CMK (cell line): ENCODE measurements at places on chromosomes 13 and 19.

DNA sequence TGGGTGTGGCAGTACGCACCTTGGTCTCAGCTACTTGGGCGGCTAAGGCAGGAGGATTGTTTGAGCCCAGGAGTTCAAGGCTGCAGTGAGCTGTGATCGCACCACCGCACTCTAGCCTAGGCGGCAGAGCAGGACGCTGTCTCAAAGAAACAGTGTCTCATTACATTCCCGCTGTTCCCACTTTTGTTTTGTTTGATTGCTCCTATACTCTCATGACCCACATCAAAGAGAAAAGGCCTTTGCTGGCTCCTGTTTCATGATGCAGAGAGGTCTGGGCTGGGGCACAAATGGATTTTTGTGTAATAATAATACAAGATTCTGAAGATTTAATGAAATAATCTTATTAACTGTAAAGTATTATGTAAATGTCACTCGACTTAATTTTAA is 85.7 kb downstream of the LACC1 start:
- DNase-seq: no peak

- no peak for DNase-seq
Measured at GRCh38 chr13:98187155-98187964, 10.3 kb upstream of the RNF113B start.

DNA sequence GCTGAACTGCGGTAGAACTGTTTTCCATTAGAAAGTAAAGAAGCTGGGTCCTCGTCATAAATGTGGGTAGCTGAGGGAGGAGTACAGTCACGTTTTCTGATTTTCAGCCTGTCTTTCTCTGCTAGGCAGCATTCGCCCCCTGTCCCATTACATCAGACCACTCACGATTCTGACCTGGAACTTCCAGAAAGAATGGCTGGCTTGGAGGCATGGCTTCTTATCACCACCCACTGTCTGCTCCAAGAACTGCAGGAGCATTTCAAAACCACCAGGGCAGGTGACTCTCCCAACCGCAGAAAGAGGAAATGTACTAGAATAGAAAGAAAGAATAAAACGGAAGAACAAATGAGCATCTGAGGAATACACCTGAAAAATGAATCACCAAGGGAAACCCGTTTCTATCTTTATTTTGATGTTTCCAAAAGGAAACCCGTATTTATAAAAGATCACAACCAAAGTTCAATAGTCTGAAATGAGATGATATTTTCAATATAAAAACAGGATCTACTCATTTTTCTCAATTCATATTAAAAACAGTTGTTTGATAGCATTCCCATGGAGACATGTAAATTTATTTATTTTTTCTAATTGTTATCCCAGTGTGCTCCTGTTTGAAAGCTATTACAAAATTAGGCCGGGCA is 22.1 kb upstream of the POMP start:
- DNase-seq: no peak

GRCh38 chr13:70662231-70662940 is 554.1 kb upstream of the KLHL1 start:
- DNase-seq: no peak

GRCh38 chr19:53333066-53333462 is 485 bp upstream of the ZNF845 start:
- no peak for DNase-seq

DNA sequence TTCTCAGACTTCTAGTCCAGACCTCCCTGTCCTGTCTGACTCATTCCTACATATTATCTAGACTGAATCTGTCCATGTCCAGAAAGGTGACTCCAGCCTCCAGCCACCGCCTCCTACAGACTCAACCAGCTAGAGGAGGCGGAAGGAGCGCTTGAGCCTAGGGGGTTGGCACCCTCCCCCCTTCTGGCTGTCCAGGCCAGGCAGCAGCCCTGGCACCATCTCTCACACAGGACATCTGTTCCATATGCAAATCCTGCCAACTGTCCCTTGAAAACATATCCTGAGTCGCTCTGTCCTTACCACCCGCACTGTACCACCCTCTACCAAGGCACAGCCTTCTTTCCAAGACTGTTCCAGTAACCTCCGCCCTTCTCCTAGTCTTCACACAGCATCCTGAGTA is 150.7 kb upstream of the WASF3 start:
- DNase-seq: no peak

- DNase-seq: no peak
Measured at GRCh38 chr19:4016486-4016885, 8.9 kb downstream of the PIAS4 start.

GRCh38 chr19:21617740-21618339 is 112.4 kb downstream of the ZNF429 start:
- DNase-seq: no peak

DNA sequence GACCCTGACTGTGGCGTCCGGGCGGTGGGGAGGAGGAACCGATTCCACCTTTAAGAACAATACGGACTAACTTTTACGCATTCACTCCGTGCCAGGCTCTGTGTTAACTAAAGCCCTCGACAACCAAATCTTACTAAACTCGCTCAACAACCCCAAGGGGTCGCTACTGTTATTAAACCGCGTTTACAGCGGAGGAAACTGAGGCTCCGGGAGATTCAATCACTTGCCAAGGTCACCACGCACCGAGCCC is 1.2 kb downstream of the SAMD1 start:
- DNase-seq: no peak

DNA sequence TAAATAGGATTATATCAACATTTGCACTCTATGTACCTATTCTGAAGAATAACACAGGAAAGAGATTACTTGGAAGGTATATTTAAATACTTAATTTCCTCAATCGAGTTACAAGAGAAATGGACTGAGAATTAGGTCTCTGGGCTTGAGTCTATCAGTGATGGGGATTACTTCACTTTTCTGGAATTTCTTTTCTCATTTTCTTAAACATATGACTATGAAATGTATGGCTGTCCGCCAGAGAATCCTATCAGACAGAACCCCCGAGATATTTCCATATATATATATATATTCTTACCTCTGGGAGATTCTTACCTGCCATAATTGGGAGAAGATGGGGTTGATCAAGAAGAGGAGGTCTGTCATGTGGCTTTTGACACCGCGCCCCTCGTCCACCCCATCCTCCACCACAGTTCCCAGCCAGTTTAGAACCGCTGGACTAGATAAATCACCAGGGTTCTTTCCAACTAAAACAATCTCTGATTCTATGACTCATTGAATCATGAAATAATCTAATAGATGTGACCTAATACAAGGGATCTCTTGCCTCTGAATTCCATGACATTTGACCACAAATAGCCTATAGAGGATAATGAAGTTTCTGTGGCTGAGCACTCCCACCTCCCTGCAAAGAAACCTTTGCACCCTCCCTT is 231.3 kb downstream of the TBC1D4 start:
- DNase-seq: no peak

- DNase-seq: peak; percentile 20
Measured at GRCh38 chr13:107205318-107206104, 637.6 kb upstream of the ARGLU1 start.

GRCh38 chr19:32711747-32712146 is 7.8 kb upstream of the TDRD12 start:
- no peak for DNase-seq

- no peak for DNase-seq
Measured at GRCh38 chr19:3868770-3869456, at the start of gene ZFR2. Gene ZFR2, minus strand, starts transcription at chr19:3869038. Its CDS starts 21 bp downstream, at chr19:3869017.

GRCh38 chr13:95182570-95183265 is 118.5 kb downstream of the ABCC4 start:
- DNase-seq: no peak

DNA sequence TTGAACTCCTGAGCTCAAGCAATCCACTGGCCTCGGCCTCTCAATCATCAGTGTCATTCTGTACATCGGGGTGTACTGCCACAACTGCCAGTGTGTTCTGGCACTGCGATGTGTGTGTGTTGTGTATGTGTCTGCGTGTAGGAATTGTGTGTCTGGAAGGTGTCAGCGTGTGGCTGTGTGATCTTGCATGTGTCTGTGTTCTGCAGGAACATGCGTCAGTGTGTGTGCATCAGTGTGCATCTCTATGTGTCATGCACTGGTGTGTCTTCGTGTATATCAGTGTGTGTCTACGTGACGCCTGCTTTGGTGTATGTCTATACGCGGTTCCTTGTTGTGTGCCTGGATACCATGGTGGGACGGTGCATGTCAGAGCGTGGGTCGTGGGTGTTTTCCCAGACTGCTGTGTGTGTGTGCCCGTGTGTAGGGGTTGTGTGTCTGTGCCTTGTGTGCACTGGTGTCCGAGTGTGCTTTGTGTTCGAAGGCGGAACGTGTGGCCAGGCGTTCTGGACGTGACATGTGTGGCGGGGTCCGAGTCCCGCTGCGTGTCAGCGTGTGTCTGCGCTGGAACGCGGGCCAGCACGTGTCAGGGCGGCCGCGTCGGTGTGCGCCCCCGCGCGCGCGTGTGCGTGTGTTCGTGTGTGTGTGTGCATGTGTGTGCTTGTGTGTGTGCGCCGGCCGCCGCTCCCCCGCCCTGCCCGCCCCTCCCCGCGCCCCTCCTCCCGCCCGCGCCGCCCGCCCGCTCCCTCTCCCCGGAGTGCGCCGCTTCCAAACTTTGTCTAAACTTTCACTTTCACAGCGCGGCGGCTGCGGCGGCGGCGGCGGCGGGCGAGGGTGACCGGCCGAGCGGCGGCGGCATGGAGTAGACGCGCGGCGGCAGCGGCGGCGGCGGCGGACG is at the start of gene NFIX:
Gene NFIX (plus strand): TSS at position 775 of the 895 bp plus-strand sequence. CDS start 363 bp downstream, outside the sequence.
- DNase-seq: peak; percentile 47

GRCh38 chr19:53696951-53697350 is 65.2 kb downstream of the DPRX start:
- DNase-seq: no peak

GRCh38 chr13:36090592-36090991 is 40.6 kb downstream of the DCLK1 start:
- no peak for DNase-seq

DNA sequence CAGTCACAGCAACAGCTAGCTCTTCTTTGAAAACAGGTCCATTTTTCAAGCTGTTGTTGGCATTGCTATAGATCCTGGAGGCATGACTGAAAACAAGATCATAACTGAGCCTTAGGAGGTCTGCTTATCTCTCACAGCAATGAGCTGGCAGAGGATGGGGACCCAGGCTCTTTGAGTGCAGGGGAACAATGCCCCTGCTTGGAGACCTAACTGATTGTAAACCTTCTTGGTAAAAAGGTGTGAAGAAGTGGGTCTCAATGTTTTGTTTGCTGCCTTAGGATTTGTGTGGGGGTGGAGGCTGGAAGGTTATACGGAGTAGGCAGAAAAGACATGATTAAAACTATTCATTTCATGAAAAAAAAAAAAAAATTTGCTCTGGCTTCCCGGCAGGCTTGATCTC is 94.6 kb downstream of the EFNB2 start:
- DNase-seq: no peak

DNA sequence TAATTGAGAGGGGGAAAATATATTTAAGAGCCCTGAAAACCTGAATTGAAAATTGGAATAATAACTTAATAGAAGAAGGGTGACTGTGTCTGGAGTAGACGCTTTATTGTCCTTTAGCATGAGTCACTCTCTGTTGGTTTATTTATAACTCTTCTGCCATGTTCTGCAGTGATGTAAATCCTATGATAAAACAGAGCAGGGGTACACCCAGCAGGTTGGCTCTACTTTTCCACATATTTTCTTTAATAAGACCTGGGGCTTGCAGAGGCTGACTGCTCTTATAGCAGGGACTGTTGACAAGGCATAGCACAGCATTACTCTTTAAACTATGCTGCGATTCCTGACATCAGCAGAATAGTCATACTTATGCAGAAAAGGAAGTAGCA is 389.9 kb upstream of the PCDH9 start:
- no peak for DNase-seq

- no peak for DNase-seq
Measured at GRCh38 chr19:32387701-32388392, 17.7 kb upstream of the DPY19L3 start.

DNA sequence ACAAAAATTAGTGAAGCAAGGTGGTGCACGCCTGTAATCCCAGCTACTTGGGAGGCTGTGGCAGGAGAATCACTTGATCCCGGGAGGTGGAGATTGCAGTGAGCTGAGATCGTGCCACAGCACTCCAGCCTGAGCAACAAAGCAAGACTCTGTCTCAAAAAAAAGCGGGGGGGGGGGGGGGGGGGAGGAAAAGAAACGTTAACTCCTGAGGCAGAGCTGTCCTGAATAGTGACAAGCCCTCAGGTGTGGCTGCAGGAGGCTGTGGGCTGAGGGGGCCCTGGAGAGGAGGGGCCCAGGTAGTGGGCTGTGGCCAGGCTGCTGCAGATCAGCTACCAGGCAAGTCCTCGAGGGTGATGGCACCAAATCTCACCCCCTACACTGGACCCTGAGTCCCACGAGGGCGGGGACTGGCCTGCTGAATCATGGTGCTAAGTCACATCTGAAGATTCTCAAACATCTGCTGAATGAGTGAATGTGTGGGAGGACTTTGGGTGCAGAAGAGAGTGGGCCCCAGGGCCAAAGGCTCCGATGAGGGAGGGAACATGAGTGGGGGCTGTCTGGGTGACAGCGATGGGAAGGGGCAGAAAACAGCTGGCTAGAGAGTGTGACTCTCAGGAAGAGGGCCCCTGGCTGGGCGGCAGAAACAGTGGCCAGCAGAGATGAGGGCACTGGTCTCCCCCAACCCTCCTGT is 24.6 kb upstream of the ATP1A3 start:
- no peak for DNase-seq

DNA sequence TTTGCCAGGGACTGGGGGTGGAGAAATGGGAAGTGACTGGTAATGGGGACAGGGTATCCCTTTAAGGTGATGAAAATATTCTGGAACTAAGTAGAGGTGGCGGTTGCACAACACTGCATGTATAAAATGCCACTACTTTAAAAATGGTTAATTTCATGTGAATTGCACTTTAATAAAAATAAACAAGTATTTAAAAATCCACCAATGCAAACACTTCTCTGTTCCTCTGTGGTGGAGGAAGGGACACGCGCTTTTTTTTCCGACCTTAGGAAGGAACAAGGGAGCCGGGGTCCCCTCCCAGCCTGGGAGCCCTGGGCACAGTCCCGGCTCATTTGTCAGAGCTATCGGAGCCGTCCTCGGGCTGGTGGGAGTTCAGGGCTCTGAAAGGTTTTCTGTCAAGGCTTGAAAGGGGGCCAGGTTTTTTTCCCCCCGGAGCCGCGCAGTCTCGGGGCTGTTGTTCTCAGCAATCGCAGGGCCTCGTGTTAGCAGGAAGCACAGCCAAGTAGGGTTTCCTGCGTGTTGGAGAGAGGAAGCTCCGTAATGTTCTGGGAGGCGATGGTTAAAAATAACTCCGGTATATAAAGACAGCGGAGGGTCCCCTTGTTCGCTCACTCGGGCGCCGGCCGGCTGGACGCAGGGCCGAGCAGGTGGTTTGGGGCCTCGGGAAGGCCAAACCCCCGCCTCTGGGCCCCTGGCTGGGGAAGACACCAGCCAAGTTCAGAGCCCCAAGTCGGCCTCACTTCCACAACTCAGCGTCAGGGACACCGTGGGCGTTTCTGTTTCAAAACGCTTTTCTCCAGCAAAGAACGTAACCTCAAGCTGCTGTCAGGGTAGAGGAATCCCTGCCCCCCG is 41.2 kb upstream of the KLF2 start:
- no peak for DNase-seq
